ENCODE measurements at places on chromosomes 6 and 20.

DNA sequence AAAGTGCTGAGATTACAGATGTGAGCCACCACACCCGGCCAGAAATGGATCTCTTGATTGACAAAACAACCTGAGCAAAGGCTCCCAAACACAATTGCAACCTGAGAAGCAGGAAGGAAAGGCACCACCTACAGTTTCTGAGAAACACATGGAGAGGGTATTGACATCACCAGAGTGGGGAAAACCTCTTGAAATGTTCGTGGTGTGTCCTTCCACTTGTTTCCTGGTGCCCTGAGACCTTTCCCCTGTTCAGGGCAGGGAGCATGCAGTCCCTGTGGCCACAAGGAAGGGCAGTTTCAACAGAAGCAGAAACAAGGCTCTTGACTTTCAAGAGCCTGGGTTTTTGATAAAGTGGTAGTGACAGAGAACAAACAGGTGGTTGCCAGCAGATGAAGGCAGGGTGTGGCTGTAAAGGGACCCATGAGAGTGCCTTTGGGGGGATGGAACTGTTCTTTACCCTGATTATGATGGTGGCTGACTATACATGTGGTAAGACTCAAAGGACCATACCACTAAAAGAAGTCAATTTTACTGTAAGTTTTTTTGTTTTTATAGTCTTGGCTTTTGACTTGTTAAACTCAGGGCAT, 3.2 kb upstream of the BPIFA1 start:
- no peak for DNase-seq

GRCh38 chr6:22153384-22154158, 143.3 kb downstream of the PRL start:
- DNase-seq: no peak

GRCh38 chr20:8428988-8429387, 296.9 kb downstream of the PLCB1 start:
- DNase-seq: no peak

GRCh38 chr6:157631412-157631811, 191.6 kb upstream of the SNX9 start:
- DNase-seq: no peak

GRCh38 chr6:106746652-106747051, 117.3 kb downstream of the QRSL1 start:
- no peak for DNase-seq

DNA sequence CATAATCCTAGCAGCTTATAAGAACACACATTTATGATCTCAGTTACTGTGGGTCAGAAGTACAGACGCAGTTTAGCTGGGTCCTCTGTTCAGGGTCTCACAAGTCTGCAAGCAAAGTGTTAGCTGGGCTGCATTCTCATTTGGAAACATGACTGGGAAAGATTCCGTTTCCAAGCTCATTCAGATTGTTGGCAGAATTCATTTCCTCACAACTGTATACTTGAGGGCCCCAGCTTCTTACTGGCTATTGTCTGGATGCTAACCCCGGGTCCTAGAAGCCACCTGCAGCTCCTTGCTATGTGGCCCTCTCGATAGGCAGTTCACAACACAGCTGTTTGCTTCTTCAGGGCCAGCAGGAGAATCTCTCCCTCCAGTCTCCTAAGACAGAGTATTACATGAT, 13.1 kb downstream of the TCP11 start:
- no peak for DNase-seq

DNA sequence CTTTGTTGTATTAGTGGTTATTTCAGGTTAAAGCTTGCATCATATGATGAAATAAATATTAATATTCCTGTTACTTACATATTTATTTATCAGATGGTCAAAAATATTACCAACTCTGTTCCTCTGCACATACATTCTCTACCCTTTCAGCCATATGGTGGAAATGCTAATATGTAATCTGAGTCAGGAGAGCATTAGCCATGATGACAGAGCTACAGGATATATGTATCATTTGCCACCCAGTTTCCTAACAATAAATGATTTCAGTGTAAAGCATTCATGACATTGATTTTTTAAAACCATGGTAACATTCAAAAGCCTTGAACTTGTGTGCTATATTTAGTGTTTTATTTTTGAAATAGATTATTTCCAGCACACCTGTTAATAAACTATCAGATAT, 16.6 kb downstream of the POPDC3 start:
- no peak for DNase-seq

- no peak for DNase-seq
Measured at GRCh38 chr6:105326833-105327770, 75.8 kb downstream of the PREP start.

GRCh38 chr6:119195848-119196247, 117.4 kb upstream of the FAM184A start:
- no peak for DNase-seq

DNA sequence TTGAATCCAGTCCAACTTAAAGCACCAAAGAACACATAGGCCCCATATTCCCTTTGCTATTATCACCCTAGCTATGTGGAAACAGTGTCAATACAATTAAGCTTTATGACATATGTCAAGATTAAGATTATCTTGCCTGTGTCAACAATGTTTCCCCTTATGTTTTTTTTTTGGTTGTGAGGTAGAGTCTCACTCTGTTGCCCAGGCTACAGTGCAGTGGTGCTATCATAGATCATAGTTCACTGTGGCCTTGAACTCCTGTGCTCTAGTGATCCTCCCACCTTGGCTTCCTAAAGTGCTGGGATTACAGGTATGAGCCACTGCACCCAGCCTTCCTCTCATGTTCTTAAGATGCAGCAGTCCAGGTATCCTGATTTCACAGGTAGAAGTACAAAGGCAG, 17.8 kb downstream of the AFG1L start:
- DNase-seq: no peak

- DNase-seq: no peak
Measured at GRCh38 chr6:167730441-167730840, 96.3 kb upstream of the AFDN start.

- DNase-seq: no peak
Measured at GRCh38 chr6:19312241-19312978, 524.8 kb upstream of the ID4 start.

GRCh38 chr6:18119236-18119635, 3.2 kb downstream of the NHLRC1 start:
- no peak for DNase-seq

DNA sequence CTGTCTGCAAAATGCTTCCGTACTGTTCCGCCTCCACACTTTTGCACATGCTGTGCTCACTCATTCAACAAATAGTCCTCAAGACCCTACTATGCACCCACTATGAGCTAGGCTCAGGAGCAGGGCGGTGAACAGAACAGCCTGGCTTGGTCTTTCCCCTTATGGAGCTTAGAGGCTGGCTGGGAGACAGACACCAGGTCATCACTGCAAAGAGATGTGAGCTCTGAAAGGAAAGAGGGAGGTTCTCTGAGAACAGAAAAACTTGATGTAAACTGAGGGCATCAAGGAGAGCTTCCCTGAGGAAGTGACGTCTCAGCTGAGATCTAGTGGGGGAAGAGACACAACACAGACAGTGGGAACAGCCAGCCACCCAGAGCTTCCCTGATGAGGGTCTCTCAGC, 31.0 kb upstream of the TGM2 start:
- DNase-seq: no peak

DNA sequence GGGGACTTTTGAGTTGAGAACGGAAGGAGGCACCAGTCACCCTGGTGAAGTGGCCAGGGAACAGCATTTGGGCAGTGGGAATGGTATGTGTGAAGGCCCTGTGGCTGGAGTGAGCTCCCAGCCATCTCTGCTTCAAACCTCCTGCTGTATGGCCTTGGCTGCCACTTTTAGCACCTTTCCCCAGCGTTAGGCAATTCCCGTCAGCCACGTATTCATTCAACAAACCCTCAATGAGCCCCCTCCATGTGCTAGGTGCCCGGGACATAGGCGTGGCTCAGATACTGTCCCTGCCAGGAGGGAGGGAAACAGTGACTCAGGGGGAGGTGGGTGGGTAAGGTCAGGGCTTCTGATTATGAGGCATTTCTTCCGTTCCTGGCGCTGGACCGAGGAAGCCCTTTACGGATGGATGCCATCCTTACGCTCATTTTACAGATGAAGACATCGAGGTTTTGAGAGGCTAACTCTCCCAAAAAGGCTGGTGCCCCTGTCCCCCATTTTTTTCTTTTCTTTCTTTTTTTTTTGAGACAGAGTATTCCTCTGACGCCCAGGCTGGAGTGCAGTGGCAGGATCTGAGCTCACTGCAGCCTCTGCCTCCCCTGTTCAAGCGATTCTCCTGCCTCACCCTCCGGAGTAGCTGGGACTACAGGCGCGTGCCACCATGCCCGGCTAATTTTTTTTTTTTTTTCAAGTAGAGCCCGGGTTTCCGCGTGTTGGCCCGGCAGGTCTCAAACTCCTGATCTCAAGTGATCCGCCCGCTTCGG, 37.5 kb downstream of the SRC start:
- no peak for DNase-seq

DNA sequence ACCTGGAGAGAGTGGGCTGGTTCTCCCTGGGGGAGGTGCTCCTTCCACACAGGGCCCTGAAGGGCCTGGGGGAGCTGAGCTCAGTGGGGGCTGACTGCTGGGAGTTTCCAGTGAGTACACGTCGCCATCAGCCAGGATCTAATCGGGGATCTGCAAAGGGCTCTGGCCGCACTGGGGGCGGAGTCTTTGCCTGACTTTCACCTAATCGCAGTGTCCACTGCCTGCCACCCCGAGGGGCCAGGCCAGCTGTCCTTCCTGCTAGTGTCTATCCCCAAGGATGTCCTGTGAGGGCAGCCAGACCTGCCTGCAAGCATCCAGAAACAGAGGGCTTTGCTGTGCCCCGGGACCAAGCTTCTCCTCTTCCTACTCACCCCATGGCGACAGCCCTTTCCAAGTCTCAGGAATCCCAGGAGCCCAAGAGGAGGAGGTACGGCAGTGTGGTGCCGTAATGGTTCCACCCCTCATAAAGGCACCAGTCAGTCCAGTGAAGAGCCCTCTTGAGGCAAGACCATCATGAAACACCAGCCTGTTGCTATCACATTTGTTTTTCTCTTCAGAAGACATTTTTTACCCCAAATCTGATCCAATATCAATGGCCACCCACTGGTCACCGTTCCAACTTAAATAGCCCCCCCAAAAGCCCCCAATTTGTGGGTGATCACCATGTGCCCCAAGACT, 243.1 kb upstream of the ECI2 start:
- no peak for DNase-seq

DNA sequence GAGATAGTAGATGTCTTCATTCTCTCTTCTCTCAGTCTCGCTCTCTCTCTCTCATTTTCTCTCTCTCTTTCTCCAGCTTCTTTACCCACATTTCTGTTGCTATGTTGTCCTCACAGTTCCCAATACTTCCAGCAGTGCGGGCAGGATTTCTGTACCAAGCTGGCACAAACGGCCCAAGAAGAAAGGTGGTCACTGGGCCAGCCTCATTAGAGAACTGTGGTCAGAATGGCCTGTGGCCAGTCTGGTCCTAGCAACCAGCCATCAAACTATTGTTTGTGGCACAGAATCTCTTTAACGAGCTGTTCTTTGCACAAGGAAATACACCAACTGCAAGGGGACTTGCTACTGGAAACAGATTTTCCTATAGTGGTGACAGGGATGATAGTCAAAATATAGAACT, 81.3 kb downstream of the SEL1L2 start:
- DNase-seq: no peak

DNA sequence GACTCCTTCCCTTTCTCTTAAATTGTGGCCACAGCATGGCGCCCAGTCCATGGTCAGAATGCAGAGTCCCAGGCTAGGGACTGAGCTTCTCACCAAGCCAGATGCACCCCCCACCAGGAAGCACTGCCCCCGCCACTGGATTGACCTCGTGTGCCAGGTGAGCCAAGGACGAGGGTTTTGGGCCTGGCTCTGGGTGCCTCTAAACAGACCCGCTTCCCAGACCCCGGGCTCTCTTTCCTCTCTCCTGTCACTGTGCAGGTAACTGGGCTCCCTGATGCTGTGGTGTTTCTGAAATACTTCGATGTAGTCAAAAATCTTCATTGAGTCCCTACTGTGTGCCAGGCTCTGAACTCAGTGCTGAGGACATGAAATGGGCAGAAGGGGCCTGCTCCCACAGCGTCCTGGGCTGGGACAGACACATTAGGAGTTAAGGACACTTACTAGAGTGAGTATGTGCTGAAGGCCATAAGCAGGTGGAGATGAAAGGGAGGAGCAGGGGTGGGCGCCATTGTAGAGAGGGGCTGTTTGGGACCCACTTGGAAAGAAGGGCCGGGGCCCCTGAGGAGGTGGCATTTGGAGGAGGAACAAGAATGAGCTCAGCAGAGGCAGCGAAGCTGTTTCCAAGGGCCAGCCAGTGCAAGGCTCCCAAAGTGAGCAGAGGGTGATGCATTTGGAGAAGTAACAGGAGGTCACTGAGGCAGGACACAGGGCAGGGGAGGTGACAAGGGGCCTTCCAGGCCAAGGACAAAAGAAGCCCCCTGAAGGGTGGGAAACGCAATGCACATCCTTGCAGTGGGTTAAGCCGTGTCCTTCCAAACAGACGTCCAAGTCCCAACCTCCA, 217.1 kb downstream of the ANKRD60 start:
- no peak for DNase-seq

DNA sequence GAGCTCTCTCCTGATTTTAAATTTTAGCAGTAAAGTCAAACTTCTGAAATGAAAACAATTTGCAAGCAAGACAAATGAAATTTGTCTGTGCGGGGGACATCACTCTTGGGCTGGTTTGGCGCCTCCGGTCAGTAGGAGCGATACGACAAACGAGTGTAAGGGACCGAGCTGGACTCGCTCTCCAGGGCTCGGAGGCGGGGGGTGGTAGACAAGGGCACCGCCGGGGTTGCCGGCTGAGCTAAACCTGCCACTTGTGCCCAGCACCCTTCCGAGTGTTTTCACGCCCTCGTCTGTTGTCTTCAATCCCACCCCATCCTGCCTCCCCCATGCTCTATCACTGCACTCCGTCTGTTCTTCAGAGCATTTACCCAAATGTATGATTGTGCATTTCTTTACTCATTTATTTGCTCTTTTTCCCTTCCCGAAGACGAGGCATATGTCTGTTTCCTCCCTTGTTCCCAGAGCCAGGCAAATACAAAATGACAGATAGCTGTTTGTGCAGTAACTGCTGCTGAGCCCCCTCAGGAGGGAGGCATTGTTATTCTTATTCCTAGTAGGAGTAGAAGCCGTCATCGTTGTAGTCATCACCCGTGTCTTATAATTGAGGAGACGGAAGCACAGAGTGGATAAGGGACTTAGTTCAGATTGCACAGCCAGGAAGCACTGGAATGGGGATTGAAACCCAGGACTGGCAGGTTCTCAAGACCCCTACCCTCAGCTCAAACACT, 62.8 kb upstream of the APCDD1L start:
- no peak for DNase-seq

DNA sequence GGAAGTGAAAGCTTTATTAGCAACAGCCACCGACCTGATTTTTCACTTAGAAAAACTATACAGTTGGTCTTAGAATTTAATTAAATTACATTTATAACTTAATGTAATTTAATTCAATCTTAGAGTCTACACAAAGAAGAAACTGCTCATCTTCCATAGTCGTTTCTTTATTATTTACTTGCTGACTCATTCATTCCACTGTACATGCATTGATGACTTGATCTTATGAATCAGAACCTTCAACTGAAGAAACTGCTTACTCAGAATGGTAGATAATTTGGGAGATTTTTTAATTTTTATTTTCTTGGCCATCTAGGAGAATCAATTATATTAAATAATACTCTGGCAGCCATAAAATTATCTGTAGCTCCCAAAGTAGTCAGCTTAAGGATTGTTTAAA, 1021.6 kb upstream of the FLRT3 start:
- no peak for DNase-seq
